ELF-1 (cell line): ENCODE measurements at places on chromosomes 3 and 15.

DNA sequence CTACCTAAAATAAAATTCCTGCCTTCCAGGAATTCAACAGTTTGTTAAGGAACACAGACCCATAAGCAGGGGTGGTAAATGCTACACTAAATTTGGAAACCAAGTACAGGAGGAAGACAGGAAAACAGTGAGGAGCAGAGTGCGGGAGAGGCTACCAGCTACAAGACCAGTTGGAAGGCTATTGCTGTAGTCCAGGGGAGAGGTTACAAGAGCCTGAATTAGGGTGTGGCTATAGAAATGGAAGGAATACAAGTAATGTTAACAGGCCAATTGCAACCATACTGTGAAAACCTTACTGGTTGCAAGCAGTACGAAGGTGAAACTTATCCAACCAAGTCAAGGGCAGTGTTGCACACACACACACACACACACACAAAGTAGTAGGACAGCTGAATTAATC lies 880 bp upstream of the ARMC8 start:
- DNase-seq, result no peak

DNA sequence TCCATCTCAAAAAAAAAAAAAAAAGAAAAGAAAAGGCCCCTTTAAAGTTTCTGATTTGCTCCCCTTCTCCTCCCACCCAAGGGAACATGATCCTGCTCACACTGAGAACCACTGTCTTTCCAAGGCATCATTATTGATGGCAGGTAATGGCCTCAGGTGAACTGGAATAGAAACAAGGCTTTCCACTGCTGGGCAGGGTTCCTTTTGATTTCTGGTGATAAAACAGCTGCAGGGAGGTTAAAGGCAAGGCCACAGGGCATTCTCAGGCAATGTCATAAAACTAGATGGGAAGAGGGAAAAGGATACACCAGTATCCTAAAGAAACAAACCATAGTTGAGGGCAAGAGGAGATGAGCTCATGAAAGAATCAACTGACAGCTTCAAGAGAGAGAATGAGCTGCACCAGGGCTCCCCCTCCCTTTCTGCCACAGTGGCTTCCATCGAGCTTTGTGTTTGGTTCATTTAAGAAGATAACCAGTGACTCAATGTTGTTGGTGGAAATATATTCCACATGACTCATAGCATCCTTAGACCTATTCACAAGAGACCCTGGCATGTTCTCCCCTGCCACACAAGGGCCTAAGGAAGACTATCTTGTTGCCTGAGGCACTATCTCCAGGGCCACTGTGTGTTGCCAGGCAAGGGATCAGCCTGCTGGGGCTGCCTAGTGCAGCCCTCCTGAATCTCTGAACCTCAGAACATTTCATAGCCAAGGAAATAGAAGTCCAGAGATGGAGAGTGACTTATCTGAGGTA lies 86.4 kb downstream of the WDR76 start:
- peak; percentile 75 for DNase-seq

GRCh38 chr3:150912501-150912900 lies 7.3 kb upstream of the MINDY4B start:
- DNase-seq, result no peak

- no peak for DNase-seq
Measured at GRCh38 chr3:44048949-44049348, 192.7 kb upstream of the TOPAZ1 start.

DNA sequence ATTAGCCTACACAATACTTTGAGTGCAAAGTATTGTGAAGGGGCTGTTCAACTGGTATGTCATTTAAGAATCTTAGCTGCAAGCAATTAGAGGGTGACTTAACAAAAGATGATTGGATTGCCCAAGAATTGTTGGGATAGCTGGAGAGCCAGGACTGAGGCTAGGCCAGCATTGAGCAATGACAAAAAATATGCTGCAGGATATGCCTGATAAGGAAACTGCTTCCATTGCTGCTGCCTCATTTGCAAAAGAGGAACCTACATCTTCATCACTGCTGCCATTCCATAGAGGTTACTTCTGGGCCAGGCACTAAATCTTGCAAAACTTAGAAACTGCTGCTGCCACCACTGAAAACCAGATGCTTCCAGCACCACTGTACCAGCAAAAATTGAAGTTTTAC lies 108.0 kb upstream of the TBC1D5 start:
- DNase-seq, result no peak

DNA sequence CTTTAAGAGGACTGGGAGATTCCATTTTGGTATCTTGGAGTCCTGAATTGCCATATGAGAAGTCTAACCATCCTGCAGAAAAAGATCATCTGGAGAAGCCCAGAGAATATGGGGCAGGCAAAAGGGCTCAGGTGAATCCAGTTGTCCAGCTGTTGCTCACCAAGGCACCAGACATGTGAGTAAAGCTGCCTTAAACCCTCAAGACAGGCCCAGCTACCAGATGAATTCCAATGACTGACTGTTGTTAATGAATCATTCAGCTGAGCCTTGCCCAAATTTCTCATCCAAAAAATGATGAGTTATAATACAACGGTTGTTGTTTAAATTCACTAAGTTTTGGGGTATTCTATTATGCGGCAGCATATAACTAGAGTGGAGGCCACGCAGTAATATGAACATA lies 22.0 kb upstream of the NANOGP8 start:
- no peak for DNase-seq

DNA sequence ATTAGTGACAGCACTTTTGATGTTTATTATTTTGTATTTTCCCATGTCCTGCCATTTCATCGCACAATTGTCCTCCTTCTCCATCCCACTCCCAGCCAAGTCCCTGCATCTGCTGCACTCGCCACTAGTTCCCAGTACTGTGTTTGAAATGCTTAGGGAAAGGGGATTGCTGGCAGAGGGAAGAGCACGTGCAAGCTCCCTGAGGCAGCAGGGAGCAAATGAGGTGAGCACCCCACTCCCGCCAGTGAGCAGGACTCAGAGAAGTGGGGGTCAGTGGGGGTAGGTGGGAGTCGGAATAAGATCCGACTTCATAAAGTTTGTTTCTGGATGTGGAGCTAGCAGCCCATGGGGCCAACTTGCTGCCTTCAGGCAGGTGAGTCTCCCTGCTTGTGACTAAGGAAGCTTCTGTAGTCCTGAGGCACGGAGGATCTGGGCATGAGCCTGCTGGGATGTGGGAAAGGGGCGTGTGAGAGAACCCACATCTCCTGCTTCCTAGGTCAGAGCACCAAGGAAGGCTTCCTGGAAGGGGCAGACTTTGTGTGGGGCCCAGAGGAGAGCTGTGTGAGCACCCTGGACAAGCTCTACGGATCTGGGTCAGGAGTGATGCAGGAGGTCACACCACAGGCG lies 99.7 kb upstream of the TLE3 start:
- DNase-seq, result no peak

DNA sequence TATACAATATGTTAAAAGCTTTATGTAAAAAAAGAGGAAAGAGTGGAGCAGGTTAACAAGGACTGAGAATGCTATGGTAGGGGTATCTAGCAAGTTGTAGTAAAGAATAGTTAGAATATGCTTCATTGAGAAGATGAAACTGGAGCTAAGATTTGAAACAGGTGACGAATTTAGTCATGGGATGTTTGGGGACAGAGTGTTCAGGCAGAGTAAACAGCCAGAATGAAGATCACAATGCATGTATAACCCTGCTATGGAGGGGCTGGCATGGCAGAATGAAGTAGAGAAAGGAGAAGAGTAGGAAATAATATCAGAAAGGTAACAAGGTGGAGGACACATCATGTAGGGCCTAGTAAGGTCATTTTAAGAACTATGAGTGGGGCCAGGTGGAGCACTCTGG lies 72.0 kb downstream of the BTD start:
- DNase-seq, result no peak

- no peak for DNase-seq
Measured at GRCh38 chr15:57510647-57511046, 81.1 kb upstream of the MYZAP start.

GRCh38 chr3:136075811-136076210 lies 110.3 kb downstream of the PPP2R3A start:
- no peak for DNase-seq

DNA sequence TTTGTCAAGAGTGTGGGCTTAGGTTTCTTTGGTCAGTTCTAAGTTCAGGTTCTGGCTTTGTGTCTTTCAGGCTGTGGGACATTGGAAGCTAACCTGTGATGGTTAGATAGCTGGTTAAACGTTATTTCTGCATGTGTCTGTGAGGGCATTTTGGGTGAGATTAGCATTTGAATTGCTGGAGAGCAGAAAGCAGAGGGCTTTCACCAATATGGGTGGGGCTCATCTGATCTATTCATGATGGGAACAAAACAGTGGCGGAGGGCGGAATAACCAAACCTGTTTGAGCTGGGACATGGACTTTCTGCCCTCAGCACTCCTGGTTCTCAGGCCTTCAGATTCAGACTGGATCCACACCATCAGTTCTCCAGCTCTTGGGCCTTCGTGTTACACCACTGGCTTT lies 195.4 kb downstream of the KLF13 start:
- no peak for DNase-seq

- no peak for DNase-seq
Measured at GRCh38 chr3:14460342-14461005, 58.1 kb downstream of the SLC6A6 start.

DNA sequence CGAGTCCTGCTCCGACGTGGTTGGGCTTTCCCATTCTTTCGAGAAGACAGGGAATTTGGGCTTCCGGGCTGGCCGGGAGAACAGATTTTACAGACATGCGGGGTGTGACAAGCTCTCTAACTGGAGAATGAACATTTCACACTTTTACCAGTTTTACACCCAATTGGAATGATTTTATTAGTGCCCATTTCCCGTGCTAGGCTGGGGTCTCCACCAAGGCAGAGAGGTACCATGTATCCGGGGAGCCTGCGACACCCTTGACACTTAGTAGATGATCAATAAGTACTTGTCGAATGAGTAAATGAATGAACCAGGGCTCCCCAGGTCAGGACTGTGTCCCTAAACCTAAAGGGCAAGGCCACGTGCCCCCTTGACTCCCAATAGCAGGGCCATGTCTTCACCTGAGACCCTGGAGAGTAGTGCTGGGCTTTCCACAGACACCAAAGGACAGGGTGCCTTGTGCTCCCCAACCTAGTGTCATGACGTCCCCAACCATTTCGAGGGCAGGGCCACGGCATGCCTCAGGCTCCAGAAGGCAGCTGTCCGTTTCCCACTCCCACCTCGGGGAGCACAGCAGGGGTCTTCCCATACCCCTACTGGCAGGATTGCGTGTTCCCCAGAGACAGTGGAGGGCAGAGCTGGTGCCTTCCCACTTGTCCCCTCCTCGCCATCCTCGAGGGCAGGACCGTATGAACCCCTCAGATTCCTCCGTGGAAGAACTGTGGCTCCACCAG lies 679 bp upstream of the MYD88 start:
- peak; percentile 55 for DNase-seq

- no peak for DNase-seq
Measured at GRCh38 chr3:105415951-105416350, 49.2 kb downstream of the ALCAM start.

DNA sequence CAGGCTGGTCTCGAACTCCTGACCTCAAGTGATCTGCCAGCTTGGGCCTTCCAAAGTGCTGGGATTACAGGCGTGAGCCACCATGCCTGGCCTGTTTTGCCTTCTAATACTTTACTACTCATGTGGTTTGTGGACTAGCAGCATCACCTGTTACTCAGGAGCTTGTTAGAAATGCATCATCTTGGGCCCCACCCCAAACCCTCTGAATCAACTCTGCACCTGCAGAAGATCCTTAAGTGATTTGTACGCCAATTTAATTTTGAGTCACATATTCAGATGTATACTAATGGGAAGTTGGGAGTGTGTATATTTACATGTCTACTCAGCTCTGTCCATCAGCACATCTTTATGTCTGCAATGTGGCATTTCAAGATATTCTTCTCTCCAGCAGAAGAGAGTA lies 6.1 kb downstream of the TBC1D21 start:
- DNase-seq, result no peak

DNA sequence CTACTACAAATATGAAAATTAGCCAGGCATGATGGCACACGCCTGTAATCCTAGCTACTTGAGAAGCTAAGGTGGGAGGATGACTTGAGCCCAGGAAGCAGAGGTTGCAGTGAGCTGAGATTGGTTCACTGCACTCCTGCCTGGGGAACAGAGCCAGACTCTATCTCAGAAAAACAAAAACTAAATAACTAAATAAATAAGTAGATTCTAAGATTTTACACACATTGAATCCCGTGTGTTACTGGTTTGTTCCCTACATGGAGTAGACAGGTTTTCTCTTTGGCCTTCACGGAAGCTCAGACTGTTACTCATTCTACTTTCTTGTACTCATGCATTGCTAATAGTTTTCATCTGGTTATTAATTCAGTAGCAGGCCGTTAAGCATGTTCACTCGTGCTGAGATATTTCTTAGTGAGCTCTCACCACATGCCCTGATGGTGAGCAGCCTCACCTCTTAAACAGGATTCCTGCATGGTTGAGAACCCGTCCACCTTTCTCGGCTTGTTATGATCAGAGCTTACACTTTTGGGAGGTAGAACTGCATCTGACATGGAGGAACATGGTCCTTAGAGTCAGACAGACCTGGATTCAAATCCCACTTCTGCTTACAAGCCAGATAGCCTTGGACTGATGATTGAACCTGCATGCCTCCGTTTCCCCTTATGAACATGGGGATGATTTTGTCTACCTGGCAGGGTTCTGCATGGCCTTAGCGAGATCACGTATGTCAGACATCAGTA lies 49.1 kb downstream of the CMTM7 start:
- DNase-seq, result no peak

DNA sequence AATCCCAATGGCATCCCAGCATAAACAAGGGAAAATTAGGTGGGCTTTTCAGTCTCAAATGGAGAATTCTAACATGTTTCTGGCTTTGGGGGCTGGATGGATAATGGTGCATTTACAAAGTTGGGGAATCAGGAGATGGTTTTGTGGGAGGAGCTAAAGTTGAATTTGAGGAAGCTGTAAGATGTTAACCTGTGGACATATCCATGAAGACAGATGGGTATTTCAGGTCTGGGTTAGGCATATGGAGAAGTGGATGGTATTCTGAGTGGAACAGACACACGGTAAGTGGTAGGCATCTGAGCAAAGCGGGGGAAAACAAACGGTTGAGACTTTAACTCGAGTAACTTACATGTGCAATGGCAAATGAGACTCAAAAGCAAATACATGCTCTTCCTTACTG lies 1.7 kb upstream of the LMLN start:
- DNase-seq, result no peak

DNA sequence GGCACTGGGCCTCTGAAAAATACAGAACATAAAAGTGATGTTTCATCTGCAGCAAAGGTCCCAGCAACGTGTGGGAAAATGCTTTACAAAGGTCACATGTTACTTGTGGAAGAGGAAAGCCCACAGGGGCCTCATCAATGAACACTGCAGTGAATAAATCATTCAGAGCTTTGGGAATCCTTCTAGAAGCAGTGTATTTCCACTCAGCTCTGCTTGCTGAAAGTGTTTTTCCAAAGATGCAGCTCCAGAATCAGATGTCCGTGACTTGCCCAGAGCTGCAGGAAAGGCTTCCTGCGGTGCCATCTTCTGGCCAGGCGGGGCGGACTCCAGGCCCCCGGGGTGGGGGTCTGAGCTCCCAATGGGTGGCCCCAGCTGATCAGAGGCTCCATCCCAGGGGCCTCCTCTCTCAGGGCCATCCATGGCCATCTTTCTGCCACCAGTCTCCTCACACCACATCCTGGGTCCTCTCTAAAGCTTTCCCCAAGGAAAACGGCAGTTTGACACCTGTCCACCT lies 81.5 kb downstream of the C3orf70 start:
- DNase-seq, result no peak

- no peak for DNase-seq
Measured at GRCh38 chr3:169432708-169433432, 230.6 kb downstream of the MECOM start.

- no peak for DNase-seq
Measured at GRCh38 chr15:36208868-36209582, 370.4 kb upstream of the CDIN1 start.

GRCh38 chr3:127196466-127197299 lies 3.8 kb downstream of the PRR23E start:
- DNase-seq, result no peak
